ENCODE measurements at places on chromosomes 12 and 14. TPM values are rescaled to one million over a fixed set of nuclear protein-coding genes. Genes with fewer than 3 reads are reported as not detected.

The CCDC38 gene
- not detected for polyA plus RNA-seq

The RNASE11 gene
- polyA plus RNA-seq, result not detected

The SIX1 gene
- 68.4 TPM for polyA plus RNA-seq

The ITGB7 gene
- 0.39 TPM for polyA plus RNA-seq

The TAS2R7 gene
- polyA plus RNA-seq, result not detected

The SMOC1 gene
- polyA plus RNA-seq, result 44.8 TPM

The CELA1 gene
- polyA plus RNA-seq, result not detected

The TTC6 gene
- 0.68 TPM for polyA plus RNA-seq

The RNU4-1 gene
- not detected for polyA plus RNA-seq

The INSM2 gene
- 0.48 TPM for polyA plus RNA-seq

The TPI1 gene
- 1,087 TPM for polyA plus RNA-seq

The RARG gene
- 4.1 TPM for polyA plus RNA-seq

The FAM90A1 gene
- 0.29 TPM for polyA plus RNA-seq

The HOXC4 gene
- not detected for polyA plus RNA-seq

The HCAR2 gene
- polyA plus RNA-seq, result not detected

The CMA1 gene
- polyA plus RNA-seq, result not detected

The BCL2L14 gene
- not detected for polyA plus RNA-seq

The RNASE1 gene
- polyA plus RNA-seq, result 358 TPM

The SFSWAP gene
- polyA plus RNA-seq, result 24.9 TPM

The PPM1H gene
- polyA plus RNA-seq, result 31.5 TPM

The GRIP1 gene
- 18.3 TPM for polyA plus RNA-seq

The TDRD9 gene
- polyA plus RNA-seq, result 0.61 TPM
